ENCODE measurements at places on chromosomes 16 and 17.
A peak's percentile ranks its signal among the peaks of the same experiment; 100 is the strongest.

DNA sequence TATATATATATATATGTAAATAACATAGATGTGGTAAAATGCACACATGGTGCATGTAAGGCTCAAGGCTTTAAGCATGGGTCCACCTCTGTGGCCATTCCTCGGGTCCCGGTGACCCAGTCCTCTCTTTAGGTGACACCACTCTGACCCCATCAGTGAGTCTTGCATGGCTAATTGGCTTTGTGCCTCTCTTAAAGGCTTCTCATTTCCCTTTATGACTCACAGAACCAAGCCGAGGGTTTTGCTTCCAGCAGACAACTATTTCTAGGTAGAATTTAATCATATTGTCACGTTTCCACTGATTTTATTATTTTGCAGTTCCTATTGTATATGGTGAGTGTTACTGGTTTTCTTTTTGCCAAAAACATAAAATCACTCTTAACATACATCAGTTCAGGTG, 59.7 kb downstream of the PLCG2 start:
- no peak for DNase-seq
- no peak overlapping the region for H3K27ac ChIP-seq
- H3K4me1 ChIP-seq = no peaks in the 10 kb centered on the region
- peaks cover 2% of the 10 kb centered on the region for H3K27me3 ChIP-seq
- no peaks in the 10 kb centered on the region for H3K36me3 ChIP-seq

GRCh38 chr16:878072-878784, 77.7 kb upstream of the GNG13 start:
- peaks cover 17% of the 10 kb centered on the region for H3K36me3 ChIP-seq
- H3K4me3 ChIP-seq = no peak overlapping the region
- H3K4me1 ChIP-seq = peaks cover 4% of the 10 kb centered on the region
- no peak overlapping the region for H3K27ac ChIP-seq

DNA sequence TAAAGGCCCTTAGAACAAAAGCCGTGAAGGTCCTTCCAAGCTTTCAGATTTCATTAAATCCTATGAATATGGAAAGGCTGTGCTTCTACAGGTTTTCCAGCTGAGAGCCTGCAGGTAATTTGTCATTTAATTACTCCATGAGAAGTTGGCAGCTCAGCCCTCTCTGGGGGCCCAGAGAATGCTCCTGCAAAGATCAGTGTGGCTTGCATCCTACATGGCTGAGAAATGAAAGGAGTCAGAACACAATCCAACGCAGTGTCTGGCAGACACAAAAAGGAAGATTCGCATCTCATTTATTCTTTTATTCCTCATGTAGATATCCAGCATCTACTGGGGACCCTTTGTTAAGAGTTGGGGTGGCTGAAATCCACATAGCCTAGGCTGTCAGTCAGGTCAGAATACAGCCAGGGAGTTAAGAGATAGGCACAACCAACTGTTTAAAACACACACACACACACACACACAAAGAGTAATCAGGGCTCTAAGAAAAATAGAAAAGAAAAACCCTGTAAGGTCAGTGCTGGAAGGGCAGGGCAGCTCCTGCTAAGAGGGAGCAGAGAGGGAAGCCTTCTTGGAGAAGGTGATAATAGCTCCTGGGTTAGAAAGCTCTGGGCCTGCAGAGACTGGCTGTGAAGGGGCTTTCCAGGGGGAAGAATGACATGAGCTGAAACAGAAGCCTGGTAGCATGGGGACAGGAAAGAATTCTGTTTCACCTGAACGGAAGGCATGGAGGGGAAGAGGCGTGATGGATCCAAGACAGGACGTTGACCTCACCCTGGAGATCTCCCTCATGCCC, 46.9 kb upstream of the WSCD1 start:
- no peak overlapping the region for H3K4me3 ChIP-seq
- no peak for DNase-seq
- H3K36me3 ChIP-seq = no peaks in the 10 kb centered on the region
- no peak overlapping the region for H3K27ac ChIP-seq

DNA sequence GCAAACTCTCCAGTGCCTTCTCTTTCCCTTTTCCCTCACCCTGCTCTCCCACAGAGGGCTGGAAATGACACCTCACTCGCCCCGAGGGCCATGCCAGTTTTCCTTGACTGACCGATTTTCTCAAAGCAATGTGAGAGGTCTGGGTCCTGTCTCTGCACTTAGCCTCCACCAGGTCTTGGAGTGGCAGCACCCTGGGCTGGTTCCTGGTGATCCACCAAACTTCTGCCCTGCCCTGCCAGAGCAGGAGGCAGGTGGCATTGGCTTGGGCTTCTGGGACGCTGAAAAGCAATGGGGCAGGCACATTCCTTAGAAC, 97.5 kb downstream of the RAB11FIP4 start:
- no peak overlapping the region for H3K27ac ChIP-seq
- peaks cover 24% of the 10 kb centered on the region for H3K27me3 ChIP-seq
- H3K36me3 ChIP-seq = no peaks in the 10 kb centered on the region
- H3K4me1 ChIP-seq = peaks cover 30% of the 10 kb centered on the region

GRCh38 chr17:16994631-16995030, 22.7 kb upstream of the TNFRSF13B start:
- peaks cover 15% of the 10 kb centered on the region for H3K27me3 ChIP-seq
- DNase-seq = no peak
- H3K4me1 ChIP-seq = peaks cover under 1% of the 10 kb centered on the region
- no peak overlapping the region for H3K4me3 ChIP-seq

DNA sequence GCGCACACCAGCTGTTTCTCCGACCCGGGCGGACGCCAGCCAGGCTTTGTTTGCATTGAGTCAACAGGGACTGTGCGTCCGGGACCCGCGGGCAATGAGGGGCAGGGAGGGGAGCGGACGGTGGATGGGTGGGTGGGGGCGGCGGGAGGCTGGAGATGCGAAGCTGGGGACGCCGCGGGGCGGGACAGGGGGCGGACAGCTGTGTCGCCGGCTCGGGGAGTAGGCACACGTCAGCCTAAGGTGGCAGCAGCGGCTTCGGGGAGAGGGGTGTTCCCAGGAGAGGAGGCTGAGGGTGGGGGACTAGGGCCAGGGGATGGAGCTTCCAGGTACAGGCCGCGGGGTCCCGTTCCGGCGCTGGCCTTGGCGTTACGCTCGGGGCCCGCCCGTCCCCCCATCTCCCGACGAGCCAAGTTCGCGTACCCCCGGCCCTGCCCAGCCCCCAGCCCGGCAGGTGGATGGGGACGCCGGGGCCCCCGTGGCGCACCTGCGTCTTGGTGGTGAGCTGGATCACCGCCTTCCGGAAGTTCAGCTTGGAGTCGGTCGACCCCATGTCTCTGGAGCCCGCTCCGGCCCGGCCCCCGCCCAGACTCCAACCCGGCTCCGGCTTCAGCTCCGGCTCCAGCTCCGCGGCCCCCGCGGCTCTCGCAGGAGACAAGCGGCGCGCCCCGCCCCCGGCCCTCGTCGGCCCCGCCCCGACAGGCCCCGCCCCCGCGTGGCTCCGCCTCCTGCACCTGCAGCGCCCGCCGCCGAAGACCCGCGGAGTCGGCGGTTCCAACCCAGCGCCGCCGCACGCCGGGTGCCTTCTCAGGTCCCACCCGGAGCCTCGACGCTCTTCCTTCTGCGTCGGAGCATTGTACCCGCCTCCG, at the start of gene HID1:
Gene HID1 (minus strand): TSS at position 653 of the 866 bp plus-strand sequence. CDS start 103 bp downstream, at position 550.
- DNase-seq = peak; percentile 89
- H3K4me1 ChIP-seq = no peaks in the 10 kb centered on the region
- peak within 1 kb of the TSS; percentile 87 for H3K27ac ChIP-seq
- H3K4me3 ChIP-seq = peak within 1 kb of the TSS; percentile 91

DNA sequence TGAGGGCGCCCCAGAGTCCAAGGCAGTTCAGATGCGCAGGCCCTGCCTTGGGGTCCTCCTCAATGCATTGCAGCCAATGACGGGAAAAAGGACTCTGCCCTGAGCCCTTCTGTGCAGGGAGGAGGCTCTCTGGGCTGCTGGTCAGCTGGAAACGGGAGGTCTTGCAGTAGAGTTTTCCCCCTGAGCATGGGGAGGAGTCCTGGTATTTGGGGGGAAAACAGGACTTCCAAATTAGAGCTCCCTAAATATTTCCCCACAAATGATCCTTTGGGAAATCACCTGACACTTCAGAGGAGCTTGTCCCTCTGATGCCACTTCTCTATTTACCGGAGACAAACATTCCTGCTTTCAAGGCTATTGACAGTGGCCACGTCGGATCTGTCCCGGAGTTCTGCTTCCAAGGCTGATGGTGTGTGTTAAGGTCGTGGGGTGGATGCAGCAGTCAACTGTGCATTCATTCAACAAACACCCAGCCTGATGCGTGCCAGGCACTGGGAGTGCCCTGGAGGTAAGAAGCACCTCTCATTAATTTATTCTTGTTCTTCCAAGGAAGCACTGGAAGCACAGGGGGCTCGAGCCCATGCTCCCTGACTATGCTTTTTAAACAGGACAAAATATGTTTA, 73.0 kb upstream of the DNAH17 start:
- DNase-seq = no peak
- H3K27me3 ChIP-seq = peaks cover 4% of the 10 kb centered on the region
- no peak overlapping the region for H3K27ac ChIP-seq
- no peaks in the 10 kb centered on the region for H3K36me3 ChIP-seq
- H3K4me3 ChIP-seq = no peak overlapping the region

DNA sequence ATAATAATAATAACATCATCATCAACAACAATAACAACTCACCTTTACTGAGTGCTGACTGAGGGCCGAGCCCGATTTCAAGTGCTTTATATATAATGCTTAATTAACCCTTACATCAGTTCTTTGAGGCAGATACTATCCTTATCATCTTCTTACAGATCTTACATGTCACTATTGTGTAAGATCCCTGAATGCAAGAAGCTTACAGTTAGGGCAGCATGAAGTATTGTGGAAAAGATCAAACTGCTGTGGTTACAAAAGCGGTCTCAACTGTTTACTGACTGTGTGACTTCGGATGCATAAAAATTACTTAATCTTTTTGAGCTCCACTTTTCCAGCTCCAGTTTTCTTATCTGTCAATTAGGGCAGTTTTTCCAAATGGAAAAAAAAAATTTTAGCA, 3.3 kb downstream of the VAT1 start:
- peak overlapping the region; percentile 79 for H3K4me3 ChIP-seq
- DNase-seq = no peak
- peaks cover 12% of the 10 kb centered on the region for H3K27me3 ChIP-seq

GRCh38 chr16:49278944-49279725, 2.5 kb downstream of the CBLN1 start:
- H3K4me1 ChIP-seq = peaks cover 23% of the 10 kb centered on the region
- H3K4me3 ChIP-seq = peak overlapping the region; percentile 91
- H3K27ac ChIP-seq = no peak overlapping the region

- H3K4me3 ChIP-seq = no peak overlapping the region
- peaks cover 4% of the 10 kb centered on the region for H3K4me1 ChIP-seq
- H3K27ac ChIP-seq = no peak overlapping the region
- H3K36me3 ChIP-seq = no peaks in the 10 kb centered on the region
- DNase-seq = no peak
Observed at GRCh38 chr17:57037411-57037810, 47.6 kb upstream of the AKAP1 start.

GRCh38 chr17:7336240-7337175, at the start of gene ACAP1:
Gene ACAP1, plus strand, starts transcription at chr17:7336529. Its CDS starts 206 bp downstream, at chr17:7336735.
- no peak for DNase-seq
- no peak within 1 kb of the TSS for H3K4me3 ChIP-seq
- H3K27ac ChIP-seq = no peak within 1 kb of the TSS
- H3K27me3 ChIP-seq = peaks cover 2% of the 10 kb centered on the region
- H3K4me1 ChIP-seq = no peaks in the 10 kb centered on the region

DNA sequence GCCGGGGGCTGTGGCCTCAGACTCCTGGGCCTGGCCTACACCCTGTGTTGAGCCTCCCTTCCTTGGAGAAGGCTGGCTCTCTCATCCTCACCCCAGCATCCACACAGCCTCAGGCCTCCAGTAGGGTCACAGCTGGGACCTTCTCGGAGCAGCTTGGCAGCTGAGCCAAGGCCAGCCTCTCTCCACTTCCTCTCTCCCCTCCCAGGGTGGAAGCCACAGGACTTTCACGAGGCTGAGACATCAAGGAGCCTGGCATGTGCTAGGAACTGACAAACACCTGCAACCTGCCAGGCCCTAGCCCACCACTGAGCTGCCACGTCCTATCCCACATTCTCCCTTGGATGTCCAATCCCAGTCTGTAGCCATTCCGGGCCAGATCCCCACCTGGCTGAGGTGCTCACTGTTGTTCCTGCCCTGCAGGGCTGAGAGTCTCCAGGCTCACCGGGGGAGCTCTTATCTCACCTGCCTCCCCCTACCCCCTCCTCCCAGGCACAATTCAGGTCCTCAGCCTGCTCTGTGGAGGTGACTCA, 3.1 kb downstream of the MMP15 start:
- peaks cover 30% of the 10 kb centered on the region for H3K4me1 ChIP-seq
- no peak overlapping the region for H3K27ac ChIP-seq
- peaks cover 13% of the 10 kb centered on the region for H3K27me3 ChIP-seq

- H3K27ac ChIP-seq = no peak overlapping the region
- no peaks in the 10 kb centered on the region for H3K4me1 ChIP-seq
- H3K4me3 ChIP-seq = no peak overlapping the region
- H3K27me3 ChIP-seq = no peaks in the 10 kb centered on the region
- DNase-seq = no peak
Observed at GRCh38 chr16:72812672-72813071, 235.3 kb downstream of the ZFHX3 start.

DNA sequence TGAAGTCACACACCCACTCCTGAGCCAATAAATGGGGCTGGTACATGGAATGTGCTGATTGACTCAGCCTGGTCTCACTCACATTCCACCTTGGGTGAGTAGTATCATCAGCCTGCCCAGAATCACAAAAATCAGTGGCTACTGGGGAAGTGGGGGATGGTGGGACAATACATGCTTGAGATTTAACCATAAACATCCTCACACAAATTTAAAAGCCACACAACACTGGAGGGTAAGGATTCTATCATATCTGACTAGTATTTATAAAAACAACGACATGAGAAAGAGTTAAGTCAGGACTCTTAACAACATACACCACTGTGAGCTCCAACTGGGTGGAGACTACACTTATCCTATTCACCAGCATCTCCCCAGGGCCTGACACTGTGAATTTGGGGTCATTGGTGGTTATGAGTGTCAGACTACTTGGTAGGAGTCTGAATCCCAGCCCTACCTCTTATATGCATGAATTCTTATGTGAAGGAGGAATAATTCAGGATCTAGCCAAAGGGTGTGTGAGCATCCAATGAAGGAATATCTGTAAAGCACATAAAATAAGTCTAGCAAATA, 26.0 kb upstream of the IRX6 start:
- DNase-seq = no peak
- H3K27me3 ChIP-seq = peaks cover 3% of the 10 kb centered on the region
- no peak overlapping the region for H3K27ac ChIP-seq
- no peaks in the 10 kb centered on the region for H3K4me1 ChIP-seq
- no peak overlapping the region for H3K4me3 ChIP-seq
